Stimulated activated CD8-positive, alpha-beta memory T cell treated with anti-CD3 and anti-CD28 coated beads, Interleukin-2, amount 100 ng/mL, for 1 hour (primary cell): ENCODE measurements at places on chromosomes 5 and 9.

GRCh38 chr9:33167972-33168461 lies 881 bp upstream of the B4GALT1 start:
- no peak for DNase-seq

DNA sequence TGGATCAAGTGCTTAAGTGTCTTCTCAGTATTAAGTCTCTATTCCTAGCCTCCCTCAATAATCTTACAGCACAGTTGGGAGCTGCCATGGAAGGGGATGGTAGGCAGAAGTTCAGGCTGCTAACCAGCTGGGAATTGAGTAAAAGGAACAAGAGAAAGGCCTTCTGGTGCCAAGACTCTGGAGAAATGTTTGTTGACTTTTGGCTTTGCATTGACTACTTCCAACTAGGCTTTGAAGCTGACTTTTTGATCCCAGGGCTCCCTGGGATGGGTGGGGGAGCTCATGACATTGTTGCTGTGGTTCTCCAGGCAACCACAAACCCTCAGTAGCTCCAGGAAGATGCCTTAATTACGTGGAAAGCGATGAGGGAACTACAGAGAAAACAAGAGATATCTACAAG lies 85.2 kb upstream of the HTR4 start:
- DNase-seq, result no peak

- DNase-seq, result no peak
These were observed 535.9 kb downstream of the DNAH5 start for GRCh38 chr5:13408616-13409015.

- no peak for DNase-seq
These were observed 58.1 kb downstream of the PIP5K1B start for GRCh38 chr9:68763104-68763503.

- DNase-seq, result no peak
These were observed 583 bp downstream of the DIAPH1 start for GRCh38 chr5:141618030-141618803.

DNA sequence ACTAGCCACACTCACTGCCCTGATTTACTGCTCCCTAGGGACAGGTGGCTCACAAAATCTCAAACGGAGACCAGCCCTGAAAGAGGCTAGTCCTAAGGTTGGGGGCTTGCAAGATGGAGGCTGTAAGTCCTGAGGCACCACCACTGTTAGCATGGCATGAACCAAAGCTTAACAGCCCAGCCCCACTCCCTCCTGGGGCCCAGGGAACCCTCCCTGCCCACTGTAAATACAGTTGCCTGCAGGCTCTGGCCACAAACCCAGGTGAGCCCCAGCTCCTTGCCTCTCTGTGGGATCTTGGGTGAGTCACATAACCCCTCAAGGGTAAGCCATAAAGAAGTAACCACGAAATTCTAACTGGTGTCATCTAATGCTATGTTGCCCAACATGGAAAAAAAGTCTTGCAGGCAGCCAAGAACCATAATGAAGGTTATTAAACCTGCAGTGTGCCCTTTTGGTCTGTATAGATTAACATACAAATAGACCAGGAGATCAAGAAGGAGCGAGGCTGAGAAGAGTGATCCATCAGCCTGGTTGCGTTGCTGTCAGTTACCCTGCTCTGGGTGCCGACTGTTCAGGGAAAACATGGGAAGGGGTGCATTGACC lies 1.7 kb upstream of the POMT1 start:
- peak; percentile 29 for DNase-seq

DNA sequence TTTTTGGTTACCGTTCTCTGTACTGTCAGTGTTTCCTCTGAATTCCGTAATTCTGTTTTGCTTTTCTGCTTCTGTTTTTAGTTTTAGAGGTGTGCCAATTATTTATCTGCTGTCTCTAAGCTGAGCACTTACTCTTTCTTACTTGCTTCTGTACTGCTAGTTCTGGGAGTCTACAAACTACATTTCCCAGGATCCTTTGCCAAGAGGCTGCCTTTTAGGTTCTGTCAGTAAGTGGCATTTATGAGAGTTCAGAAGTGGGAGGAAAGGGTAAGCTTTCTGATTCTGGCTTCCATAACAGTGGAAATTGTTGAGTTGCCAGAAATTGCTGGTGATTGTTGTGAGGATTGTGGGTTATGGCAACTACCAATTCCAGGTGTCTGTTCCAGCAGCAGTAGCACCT lies 102.4 kb downstream of the OSTF1 start:
- no peak for DNase-seq

GRCh38 chr9:15271403-15271802 lies 35.6 kb downstream of the TTC39B start:
- DNase-seq, result no peak

- no peak for DNase-seq
These were observed 2.7 kb downstream of the GCNT4 start for GRCh38 chr5:75049456-75050351.

GRCh38 chr9:19769213-19769612 lies 19.6 kb downstream of the SLC24A2 start:
- DNase-seq, result no peak

DNA sequence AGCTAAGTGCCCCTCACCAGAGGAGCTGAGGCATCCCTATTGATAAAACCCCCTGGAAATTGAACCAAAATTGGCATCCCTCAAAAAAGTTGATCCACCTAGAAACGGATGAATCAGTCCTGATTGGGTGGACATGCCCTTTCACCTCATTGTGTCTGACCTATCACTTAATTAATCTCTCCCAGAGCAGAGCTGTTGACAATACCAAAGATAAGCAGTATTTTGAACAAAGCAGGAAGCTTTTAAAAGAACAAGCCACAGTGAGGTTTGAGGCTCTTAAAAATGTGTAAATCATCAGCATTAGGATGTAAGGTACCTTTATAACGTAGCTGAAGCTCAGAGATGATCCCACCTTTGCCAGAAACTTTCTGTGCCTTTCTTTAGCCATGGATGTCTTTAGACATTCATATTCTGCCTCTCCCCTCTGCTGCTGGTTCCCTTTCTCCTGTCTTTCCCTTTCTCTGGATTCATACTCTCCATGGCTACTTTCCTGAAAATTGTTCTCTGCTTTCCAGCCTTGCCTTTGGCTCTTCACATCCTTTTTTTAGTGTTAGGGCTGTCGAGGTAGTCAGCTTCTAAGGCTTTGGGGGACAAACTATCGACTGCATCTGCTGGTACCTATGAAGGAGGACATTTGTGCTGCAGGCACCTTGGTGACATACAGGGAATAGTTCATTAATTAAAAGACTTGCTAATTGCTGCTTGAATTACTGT lies 7.8 kb upstream of the LHX2 start:
- no peak for DNase-seq

GRCh38 chr5:135399794-135400542 lies 937 bp upstream of the MACROH2A1 start:
- no peak for DNase-seq

GRCh38 chr9:17906176-17906840 lies 327.4 kb downstream of the SH3GL2 start:
- no peak for DNase-seq

DNA sequence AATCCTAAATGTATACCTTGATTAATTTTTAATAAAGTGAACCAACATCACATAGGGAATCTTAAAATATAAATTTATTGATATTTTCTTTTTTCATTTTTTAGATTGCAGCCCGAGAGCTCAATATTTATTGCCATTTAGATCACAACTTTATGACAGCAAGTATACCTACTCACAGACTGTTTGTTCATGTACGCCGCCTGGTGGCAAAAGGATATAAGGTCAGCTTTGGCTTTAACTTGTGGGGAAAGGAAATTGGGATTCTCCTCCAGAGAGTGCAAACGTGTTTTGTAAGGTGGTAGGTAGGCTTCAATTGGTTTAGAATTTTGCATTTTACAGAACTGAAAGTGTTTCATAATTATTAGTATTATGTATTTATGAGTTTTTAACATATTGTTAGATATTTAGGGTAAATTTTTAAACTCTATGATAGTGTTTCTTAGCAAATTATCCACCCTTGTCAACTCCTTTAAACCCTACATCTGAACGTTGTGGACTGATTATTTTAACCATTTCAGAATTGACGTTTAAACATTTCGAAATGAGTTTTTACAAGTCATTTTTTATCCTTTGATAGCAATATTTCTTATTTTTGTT lies 17.5 kb upstream of the DHFR start:
- no peak for DNase-seq

GRCh38 chr9:116141864-116142561 lies 11.6 kb upstream of the PAPPA start:
- DNase-seq, result no peak

DNA sequence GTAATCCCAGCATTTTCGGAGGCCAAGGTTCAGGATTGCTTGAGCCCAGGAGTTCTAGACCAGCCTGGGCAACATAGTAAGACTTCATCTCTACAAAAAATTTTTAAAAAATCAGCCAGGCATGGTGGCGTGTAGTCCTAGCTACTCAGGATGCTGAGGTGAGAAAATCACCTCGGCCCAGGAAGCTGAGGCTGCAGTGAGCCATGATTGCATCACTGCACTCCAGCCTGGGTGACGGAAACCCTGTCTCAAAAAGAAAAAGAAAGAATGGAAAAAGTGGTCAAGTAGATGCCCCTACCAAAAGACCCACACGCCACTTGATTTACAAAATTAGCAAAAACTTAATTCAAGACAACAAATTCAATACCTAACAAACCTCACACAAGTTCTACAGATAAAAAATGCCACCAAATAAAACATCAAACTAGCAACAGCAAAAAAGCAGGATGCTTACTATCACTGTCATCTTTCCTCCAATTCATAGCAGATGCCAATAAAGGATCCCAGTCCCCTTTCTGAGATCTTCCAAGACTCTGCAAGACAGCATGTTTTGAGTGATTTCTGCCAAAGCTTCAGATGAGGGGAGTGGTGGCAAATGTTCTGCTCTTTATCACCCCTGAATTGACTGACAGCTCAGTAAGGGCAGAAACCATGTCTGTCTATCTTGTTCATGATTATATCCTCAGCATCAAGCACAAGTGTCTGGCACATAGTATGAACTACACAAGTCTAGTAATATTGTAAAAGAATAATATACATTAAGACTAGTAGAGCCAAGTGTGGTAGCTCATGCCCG lies 34.2 kb upstream of the TESK1 start:
- DNase-seq, result no peak

DNA sequence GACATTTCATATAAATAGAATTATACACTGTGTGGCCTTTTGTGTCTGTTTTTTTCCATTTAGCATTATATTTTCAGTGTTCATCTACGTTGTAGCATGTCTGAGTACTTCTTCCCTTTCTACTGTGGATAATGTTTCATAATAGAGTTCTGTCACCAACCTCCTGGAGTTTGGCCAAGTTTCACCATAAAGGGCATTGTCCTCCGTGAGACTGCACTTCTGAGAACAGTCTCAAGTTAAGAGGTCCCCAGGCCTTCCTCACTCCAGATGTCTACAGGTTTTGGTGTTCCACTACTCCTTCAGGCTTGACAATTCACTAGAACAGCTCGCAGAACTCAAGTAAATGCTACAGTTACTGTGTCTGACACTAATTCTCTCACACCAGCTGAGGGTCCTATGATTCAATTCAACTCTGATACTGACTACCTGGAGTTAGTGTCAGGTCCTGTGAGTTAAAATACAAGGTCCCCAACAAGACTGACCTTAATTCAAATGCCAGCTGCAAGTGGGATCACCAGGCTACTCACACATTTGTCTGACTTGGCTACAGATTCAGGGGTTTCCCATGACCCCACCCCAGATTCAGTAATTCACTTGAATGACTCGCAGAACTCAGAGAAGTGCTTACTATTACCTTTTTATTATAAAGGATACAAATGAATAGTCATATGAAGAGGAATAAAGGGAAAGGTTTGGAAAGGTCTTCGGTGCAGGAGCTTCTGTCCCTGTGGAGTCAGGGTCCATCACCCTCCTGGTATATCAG lies 31.1 kb downstream of the SLC35A4 start:
- DNase-seq, result no peak

- DNase-seq, result no peak
These were observed 39.3 kb upstream of the PTGS1 start for GRCh38 chr9:122331523-122331927.

- DNase-seq, result no peak
These were observed 181.1 kb upstream of the MEF2C start for GRCh38 chr5:89064054-89064453.

DNA sequence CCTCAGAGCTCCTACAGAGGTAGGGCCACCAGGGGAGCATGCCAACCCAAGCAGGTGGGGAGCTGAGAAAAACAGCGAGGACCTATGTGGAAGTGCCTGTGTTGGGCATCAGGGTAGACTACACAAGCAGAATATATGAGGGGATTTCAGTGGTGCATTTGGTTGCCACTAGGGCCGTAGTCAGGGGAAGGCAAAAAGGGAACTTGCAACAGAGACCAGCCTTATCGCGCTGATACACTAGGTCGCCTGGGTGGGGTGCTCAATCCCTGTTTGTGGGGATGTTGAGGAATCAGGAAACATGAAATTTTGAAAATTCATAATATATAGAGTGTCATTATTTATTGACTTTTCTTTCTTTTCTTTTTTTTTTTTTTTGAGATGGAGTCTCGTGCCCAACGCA lies 370.9 kb upstream of the PRR16 start:
- DNase-seq, result no peak

DNA sequence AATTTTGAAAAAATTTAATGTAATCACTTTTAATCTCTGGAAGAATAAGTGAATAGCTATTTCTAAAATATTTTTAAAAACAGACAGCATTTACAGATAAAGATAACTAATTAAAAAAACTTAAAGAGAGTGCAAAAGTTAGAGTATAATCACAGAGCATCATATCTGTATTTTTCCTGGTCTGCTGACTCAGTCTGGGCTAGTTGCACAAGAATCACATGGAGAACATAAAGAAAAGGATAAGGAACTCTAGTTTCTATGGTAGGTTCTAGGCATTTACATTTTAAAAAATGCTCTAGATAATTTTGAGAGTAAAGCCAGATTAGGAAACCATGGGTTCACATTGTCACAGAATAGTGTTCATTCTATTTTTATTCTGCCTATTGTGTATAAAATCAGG lies 347.4 kb downstream of the PSAT1 start:
- no peak for DNase-seq

DNA sequence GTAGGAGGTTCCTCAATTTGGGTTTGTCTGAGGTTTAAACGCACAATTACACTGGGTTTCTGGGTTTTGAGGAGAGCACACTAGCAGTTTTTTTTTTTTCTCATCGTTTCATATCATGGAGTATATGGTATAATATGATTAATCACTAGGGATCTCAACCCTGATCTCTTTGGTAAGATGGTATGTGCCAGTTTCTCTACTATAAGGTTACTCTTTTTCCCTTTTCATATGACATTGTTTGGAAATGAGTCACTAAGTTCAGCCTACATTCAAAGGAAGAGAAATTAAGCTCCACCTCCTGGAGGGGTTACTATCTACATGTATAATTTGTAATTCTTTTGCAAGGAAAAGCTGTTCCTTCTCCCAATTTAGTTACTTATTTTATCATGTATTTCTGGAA lies 35.2 kb downstream of the MTRR start:
- no peak for DNase-seq
